ENCODE measurements at places on chromosomes 6 and 20. TPM values are rescaled to one million over a fixed set of nuclear protein-coding genes. Genes with fewer than 3 reads are reported as not detected.

Gene SIRPG
- not detected for total RNA-seq

Gene SLCO4A1
- 1.8 TPM for total RNA-seq

Gene HLA-DQA2
- not detected for total RNA-seq

Gene ASIP
- not detected for total RNA-seq

Gene DEFB132
- not detected for total RNA-seq

Gene SCGN
- total RNA-seq: not detected
